Posterior vena cava (tissue), 2 donors: ENCODE measurements at places on chromosomes 13 and 19. TPM values are rescaled to one million over a fixed set of nuclear protein-coding genes. Genes with fewer than 3 reads are reported as not detected.

IGFL3 gene
- not detected for total RNA-seq

DNA sequence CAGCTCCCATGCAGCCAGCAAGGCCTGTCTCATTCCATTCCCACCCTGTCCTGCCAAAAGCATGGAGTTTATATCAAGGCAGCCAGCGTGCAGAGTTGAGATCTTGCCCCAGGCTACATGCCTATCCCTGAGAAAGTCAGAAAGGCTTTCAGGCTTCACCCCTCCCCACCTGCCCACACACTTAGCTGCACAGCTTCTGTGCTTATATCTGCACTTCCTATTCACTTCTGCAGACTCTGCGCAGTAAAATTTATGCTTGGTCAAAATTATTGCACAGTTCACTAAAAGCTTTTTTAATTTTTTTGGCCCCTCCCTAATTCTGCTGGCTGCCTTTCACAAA, 12.5 kb upstream of the ZNF675 start:
- no peak for DNase-seq

DNA sequence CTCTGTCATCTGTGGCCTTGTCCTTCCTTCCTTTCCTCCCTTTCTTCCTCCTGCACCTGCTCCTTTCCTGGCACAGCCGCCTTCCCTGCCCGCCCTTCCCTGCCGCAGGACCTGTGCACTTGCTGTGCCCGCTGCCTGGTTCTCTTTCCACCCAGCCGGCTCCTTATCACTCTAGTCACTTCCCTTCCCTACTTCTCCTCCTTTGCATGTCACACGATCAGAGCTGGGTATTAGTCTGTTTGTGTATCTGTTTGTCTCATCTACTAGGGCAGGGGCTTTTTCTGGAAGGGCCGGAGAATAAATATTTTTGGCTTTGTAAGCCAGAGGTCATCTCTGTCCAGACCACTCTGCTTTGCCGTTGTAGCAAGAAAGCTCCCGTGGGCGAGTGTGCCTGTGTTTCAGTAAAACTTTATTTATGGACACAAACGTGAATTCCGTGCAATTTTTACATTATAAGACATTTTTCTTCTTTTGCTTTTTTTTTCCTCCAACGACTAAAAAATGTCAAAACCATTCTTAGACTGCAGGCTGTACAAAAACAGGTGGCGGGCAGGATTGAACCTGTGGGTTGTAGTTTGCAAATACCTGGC, 6.1 kb downstream of the KDM4B start:
- DNase-seq = no peak

DNA sequence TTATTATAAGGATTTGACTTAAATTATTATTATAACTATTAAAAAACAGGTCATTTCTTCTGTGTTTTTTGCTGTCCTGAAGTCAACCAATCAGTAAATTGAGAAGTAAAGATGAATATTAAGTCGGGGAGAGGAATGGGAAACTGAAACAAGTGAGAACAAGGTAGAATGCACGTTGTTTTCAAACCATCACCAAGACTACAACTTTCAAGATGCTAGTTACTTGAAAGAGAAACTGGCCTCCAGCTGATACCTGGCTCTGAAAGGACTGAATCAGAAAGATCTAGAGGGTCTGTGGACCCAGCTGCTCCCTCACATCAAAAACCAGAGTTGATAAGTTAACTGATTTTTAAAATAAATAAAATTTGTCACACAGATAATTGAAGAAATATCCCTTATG, 1301.5 kb upstream of the ATXN8OS start:
- DNase-seq = no peak

- DNase-seq = no peak
These were observed 1211.9 kb upstream of the ATXN8OS start for GRCh38 chr13:68895696-68896095.

GRCh38 chr13:51437550-51438127, 15.2 kb downstream of the INTS6 start:
- no peak for DNase-seq

LRP3 gene
- 36.8 TPM for total RNA-seq

GRCh38 chr13:67880916-67881315, 650.8 kb upstream of the PCDH9 start:
- DNase-seq = no peak

DNA sequence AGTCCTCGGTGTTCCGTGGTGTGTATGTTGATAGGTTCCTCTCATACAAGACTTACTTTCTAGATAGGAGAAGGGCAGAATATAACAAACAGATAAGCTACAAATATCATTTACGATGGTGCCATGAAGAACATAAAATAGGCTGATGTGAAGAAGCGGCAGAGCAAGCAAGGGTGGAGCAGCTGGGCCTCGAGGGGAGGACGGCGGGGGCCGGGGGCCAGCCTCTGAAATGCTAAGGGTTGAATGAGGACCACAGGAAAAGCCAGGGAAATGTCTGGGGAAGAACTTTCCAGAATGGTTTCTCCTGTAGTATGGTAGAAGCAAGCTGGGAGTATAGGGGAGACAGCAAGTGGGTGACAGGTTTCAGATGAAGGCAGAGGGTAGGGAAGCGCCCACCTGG, 529.5 kb downstream of the LIG4 start:
- DNase-seq = no peak

DNA sequence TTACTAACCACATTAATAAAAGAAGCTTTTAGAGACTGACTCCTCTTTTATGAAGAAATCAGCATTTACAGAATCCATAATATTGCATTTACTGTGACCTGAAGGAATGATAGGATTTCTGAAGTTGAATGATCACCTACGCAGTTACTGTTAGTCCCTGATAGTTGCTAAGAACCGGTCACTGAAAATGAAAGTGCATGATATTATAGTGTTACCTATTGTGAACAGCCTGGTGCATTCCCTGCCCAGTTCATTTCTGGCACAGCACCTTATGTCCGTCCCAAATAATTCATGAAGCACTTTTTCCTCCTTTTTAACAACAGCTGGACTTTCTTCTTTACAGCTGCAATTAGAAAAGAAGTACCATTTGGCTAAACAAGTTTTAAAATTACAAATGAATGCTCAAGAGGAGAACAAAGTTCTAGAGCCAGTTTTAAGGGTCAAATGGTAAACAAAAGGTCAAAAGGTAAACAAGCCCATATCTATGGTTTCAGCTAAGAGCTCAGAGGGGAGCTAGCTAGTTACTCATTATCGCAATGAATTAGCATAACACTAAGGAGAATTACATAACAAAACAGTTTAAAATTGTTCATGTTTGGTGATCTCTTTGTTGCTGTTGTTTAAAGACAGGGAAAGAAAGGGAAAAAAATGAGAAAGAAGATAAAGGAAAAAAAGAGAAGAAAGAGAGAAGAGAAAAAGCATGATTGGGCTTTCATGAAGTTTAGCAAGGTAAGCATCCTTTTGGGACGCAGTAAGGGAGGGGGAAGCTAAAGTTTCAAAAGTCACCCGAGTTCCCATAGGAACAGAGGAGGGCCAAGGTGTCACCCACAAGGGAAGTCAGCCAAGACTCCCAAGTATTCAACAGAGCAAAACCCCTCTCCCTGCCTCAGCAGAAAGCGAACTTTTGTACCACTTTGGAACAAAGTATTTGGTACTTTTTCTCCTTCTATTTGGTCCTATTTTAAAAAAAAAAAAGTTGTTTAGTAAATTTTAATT, 50.2 kb downstream of the FLT3 start:
- DNase-seq = no peak

GRCh38 chr13:80901530-80901929, 560.6 kb upstream of the SPRY2 start:
- no peak for DNase-seq
